Transverse colon (tissue), 4 donors: ENCODE measurements at places on chromosomes 11 and 22. TPM values are rescaled to one million over a fixed set of nuclear protein-coding genes. Genes with fewer than 3 reads are reported as not detected.

The P2RY2 gene
- total RNA-seq, result 13.1 TPM

The LAMTOR1 gene
- 98.0 TPM for total RNA-seq

The FAM227A gene
- 0.79 TPM for total RNA-seq

The NXPE1 gene
- 407 TPM for total RNA-seq

The ZP1 gene
- not detected for total RNA-seq

The CASP1 gene
- total RNA-seq, result 20.2 TPM

The MMP11 gene
- total RNA-seq, result 2.2 TPM

The ADM2 gene
- total RNA-seq, result 1.2 TPM

The BIK gene
- total RNA-seq, result 10.1 TPM

The KRTAP5-10 gene
- total RNA-seq, result not detected

The SLCO2B1 gene
- total RNA-seq, result 165 TPM

The TTC9C gene
- total RNA-seq, result 6.7 TPM

The MPEG1 gene
- total RNA-seq, result 16.5 TPM

The CATSPERZ gene
- not detected for total RNA-seq

The IRAG1 gene
- 29.9 TPM for total RNA-seq

The LGR4 gene
- total RNA-seq, result 104 TPM

The EFCAB6 gene
- 0.68 TPM for total RNA-seq

The TRIM6 gene
- not detected for total RNA-seq

The CBX7 gene
- 72.4 TPM for total RNA-seq

The SAA4 gene
- total RNA-seq, result not detected

The SEPTIN5 gene
- total RNA-seq, result 2.5 TPM

The TSGA10IP gene
- total RNA-seq, result not detected

The KCNJ5 gene
- 0.14 TPM for total RNA-seq

The CREB3L1 gene
- 50.7 TPM for total RNA-seq

The BDNF gene
- total RNA-seq, result not detected

The ZC3H12C gene
- total RNA-seq, result 6.4 TPM

The LZTR1 gene
- total RNA-seq, result 56.8 TPM

The FOXR1 gene
- total RNA-seq, result not detected

The DRD2 gene
- total RNA-seq, result 0.16 TPM

The NCR3LG1 gene
- total RNA-seq, result 8.3 TPM
